ENCODE measurements at places on chromosomes 4 and X.
A peak's percentile ranks its signal among the peaks of the same experiment; 100 is the strongest.

DNA sequence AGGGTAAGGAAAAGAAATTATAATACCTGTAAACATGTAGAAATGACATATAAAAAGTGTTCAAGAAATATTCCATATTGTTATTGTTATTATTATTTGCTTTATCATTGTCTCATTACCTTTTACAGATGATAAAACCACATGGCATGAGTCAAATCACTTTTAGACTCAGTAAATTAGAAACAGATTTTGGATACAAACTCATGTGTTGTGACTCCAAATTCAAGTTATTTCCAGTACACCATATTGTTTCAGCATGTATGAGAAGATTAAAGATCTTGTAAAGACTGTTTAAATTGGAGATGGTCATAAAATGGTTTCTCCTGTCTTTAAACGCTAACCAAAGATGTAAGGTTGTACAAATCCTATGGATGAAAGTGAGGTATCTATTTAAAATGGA, 18.1 kb downstream of the PPP1R2C start:
- no peak for DNase-seq

DNA sequence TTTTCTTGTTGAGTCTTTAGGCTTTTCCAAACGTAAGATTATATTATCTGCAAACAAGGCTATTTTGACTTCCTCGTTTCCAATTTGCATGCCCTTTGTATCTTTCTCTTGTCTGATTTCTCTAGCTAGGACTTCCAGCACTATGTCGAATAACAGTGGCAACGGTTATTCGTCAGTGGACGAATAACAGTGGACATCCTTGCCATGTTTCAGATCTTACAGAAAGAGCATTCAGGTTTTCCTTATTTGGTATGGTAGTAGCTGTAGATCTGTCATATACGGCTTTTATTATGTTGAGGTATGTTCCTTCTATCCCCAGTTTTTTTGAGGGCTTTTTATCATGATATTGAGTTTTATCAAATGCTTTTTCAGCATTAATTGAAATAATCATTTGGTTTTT, 634.6 kb upstream of the ADGRL3 start:
- DNase-seq: no peak

DNA sequence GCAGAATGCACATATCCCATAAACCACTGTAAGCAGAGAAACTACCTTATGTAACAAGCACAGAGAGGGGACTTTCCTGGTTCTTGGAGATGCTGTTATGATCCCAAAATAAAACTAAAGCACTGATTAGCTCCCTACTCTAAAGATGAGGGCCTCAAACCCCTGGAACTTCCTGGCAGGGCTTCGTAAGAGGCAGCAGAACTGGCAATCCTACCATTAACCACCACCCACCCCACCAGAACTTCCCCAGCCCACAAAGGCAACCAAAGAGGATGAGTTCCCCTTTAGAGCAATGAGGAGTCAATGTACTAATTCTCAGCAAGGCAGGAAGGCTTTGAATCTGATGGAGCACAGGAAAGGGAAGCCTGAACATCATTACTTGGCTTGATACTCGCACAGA, 436.5 kb upstream of the FRG1 start:
- no peak for DNase-seq

DNA sequence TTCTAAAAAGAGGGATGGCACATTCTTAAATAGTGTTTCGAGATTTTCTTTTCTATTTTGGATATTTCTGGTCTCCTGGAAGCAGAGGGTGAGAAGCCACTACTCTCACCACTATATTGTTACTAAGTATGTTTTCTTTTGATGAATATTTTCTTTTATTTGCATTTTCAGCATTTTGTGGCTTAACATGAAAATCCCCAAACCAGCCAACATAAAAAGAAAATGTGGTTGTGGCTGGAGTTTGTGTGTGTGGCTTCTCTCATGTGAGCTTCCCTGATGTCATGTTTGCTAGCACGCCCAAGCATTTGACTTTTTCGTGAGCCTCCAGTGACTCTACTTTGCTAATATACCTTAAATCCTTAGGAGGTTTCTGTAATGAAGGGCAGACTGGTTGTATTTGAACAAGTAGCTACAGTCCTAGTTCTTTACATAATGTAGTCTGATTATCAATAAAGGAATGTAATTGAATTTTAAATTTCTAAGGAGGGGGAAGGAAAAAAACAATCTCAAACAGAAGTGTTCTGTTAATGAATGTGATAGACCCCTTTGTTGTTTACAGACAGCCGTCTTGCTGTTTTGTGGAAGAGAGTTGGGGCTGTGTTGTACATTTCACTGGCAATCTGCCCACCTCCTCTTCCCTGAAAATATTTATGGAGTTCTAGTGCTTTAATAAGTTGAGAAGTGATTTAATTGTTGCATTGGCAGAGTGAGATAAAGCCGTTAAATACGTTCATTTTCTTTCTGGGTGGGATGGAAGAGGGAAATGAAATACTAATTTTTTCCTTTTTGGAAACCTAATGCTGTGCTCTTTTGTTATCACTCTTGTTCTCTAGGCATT, 114.6 kb downstream of the ARHGAP10 start:
- DNase-seq: peak; percentile 63
